ENCODE measurements at places on chromosomes 4 and X.

DNA sequence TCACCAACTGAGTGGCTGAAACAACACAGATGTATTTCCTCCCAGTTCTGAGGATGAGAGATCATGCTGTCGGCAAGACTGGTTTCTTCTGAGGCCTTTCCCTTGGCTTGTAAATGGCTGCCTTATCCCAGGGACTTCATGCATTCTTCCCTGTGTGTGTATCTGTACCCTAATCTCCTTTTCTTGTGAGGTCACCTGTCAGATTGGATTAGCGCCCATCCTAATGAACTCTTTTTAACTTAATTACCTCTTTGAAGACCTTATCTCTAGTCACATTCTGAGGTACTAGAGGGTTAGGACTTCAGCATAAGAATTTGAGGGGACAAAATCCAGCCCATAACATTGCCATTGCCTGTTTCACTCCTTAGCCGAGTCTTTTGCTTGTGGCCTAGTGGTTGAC is 59.5 kb upstream of the TMEM150C start:
- no peak for DNase-seq

DNA sequence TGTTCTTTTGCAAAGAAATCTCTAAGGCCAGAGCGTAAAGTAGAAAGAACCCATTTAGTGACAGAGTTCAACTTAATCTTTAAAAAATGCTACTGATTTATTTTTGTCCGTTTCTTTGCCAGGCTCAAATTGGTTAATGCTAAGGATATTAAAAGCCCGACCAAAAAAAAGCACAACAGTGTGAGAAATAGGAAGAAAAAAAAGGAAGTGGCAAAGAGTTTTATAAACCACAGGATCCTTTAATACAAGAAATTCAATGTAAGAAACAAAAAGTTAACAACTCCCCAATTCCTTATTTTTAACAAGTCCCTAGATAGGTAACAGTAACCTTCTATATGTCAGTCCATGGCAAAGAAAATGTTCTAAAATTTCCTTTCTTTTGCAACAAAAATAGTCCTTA is 480.4 kb downstream of the ACTRT1 start:
- DNase-seq: no peak

- no peak for DNase-seq
Observed at GRCh38 chrX:144275367-144275766, 391.5 kb downstream of the UBE2NL start.

GRCh38 chr4:10743357-10743756 is 58.8 kb upstream of the CLNK start:
- DNase-seq: no peak

- DNase-seq: no peak
Observed at GRCh38 chr4:22072726-22073125, 124.2 kb upstream of the KCNIP4 start.

- no peak for DNase-seq
Observed at GRCh38 chr4:156654410-156654809, 317.2 kb downstream of the PDGFC start.

- no peak for DNase-seq
Observed at GRCh38 chr4:182629096-182629495, 288.1 kb downstream of the DCTD start.

DNA sequence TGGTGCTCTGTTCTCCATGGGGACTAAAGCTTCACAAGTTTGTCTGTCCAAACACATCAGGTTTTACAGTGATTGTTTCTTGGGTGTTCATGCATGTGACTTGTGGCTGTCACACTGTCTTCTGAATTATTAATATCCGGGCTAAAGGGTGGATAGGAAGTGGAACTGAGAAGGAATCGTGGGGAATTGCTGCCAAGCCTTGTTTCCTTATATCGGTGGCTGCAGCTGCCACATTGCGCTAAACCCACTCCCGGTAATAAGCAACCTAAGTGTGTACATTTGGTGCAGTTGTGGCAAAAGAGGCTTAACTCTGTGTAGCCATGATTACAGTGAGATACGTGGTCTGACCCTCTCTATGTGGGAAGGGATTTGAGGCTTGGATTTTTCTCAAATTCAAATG is 30.7 kb downstream of the SEPTIN11 start:
- no peak for DNase-seq

GRCh38 chr4:187390646-187391045 is 604.9 kb upstream of the ZFP42 start:
- no peak for DNase-seq

GRCh38 chr4:98908703-98909262 is 20.1 kb downstream of the EIF4E start:
- no peak for DNase-seq

DNA sequence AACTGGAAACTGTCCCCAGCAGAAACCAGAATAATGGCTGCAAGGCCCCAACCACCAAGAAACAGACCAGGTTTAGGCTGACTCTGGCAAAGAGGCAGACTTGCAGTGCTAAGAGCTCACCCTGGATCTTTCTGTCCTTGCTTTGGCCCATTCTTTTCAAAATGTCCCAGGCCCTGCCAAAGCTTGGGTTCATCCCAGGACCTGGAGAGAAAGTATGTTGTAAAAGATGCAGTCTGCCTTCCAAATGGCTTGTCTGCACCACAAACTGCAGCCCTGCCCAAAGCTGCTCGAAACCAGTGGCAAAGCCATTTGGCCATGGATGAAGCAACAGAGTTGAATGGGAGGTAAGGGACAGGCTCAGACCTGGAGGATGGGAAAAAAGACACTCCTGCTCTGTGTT is 38.0 kb upstream of the LNX1 start:
- DNase-seq: no peak

Data from skeletal muscle cell (primary cell).